ENCODE measurements at places on chromosomes 3 and 15.

DNA sequence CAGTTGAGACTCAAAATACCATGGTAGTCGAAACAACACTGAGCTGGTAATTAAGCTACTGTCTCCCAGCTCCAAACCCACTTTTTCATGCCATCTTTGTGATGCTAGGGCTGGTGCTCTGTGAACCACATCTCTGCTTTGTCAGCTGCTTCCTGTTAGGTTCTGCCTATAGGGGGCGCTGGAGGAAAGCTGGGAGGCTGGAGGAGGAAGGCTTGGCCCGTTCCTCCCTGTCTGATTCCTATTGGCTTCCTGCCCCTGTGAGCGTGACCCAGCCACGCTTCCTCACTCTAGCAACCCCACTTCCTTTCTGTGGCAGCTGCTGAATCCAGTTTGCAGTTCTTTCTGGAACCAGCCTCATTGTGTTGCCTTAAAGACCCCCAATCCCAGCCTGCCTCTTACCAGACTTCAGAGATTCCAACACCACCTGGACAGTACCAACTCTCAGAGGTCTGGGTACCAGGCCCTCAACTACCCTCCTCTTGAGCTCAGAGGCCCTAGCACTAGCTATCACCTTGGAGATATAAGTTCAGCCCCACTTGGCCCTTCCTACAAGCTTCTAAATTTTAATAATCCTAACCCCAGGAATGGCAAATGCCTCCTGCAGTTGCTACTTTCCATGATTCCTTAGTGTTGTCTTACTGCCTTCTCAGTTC lies 120.9 kb downstream of the ERC2 start:
- DNase-seq, result no peak

- no peak for DNase-seq
These were observed 184.9 kb downstream of the NEK10 start for GRCh38 chr3:27184261-27184660.

- no peak for DNase-seq
These were observed 54.6 kb downstream of the PPM1L start for GRCh38 chr3:160810362-160811236.

DNA sequence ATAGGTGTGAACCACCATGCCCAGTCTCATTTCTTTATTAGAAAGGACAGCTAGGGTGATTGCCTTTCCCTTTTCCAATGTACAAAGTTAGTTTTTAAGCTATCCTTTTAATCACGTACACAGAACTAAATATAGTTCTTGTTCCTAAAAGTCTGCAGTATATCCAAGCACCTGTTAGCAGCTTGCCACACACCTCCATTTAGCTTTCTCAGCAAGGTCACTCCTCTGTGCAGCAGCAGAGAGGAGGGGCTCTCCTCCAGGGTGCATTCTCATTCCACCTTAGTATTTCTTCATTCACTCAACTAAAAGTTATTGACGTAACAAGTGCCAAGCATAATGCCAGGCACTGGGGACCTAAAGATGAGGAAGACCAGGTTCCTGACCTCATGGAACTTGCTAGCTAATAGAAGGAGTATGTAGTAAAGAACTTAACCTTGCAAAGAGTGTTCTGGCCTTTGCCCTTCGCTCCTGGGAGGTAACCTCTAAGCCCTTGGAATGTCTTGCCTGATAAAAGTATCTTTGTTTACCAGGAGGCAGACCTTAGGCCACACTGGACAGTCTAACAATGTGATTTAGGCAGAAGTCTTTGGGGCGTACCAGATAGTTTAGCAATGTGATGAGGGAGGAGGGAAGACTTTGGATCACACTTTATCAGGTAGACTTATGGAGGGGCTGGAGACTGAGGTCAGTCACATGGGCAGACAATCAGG lies 12.7 kb upstream of the PTPN9 start:
- DNase-seq, result no peak

GRCh38 chr3:14988988-14989394 lies 41.6 kb downstream of the NR2C2 start:
- DNase-seq, result no peak

DNA sequence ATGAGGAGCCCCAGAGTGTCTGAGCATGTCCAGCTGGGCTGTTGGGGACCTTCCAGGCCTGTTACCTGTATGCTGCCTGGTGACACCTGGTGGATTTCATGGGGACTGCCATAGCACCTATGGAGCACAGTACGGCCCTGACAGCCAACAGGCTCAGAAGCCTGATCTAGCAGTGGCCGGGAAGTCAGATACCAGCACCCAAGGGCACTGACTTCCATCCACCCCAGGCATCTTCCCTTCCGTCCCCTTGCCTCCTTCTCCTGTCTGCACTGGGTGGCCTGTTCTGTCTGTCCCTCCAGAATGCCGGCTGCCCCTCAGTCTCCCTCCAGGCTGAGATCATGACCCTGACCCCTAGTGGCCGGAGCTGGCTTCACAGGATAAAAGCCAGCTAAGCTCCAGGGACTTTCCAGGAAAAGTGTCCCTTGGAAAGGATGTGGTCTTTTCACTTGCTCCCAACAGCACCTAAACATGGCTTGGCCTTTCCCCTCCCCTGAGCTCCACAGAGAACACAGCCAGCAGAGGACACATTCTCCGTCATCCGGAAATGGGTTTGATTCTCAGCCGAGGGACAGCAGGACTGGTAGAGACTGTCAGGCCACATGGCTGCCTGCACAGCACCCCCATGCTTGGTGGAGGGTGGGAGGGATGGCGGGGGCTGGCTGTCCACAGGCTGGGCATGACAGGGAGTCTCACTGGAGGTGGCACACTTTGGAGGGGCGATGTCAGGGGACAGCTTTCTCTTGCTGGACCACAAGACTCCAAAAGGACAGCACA lies 9.5 kb downstream of the RPS17 start:
- DNase-seq, result peak; percentile 32

DNA sequence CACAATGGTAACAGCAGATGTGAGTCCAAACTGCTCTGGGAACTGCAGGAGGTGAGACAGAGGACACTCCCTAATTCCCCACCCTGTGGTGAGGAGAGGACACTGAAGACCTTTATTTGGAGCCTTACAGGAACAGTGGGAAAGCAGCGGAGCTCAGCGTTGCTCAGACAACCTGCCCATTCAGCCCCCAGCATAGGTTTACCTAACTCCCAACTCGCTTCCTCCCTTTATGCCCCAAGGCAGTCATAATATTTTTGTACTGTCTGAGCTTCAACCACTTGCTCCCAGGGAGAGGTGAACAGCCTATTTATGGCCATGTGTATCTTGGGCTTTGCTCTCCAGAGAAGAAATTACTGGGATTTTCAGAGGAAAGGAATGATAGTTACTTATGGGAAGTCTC lies 34.1 kb downstream of the SHC4 start:
- no peak for DNase-seq

- DNase-seq, result no peak
These were observed 293.4 kb upstream of the MME start for GRCh38 chr3:154786724-154787123.

- DNase-seq, result no peak
These were observed 150.7 kb downstream of the FNDC3B start for GRCh38 chr3:172189987-172190603.

GRCh38 chr15:51759557-51760070 lies 8.2 kb downstream of the TMOD2 start:
- no peak for DNase-seq

GRCh38 chr3:140529096-140529495 lies 148.8 kb upstream of the TRIM42 start:
- DNase-seq, result no peak

- no peak for DNase-seq
These were observed 92.8 kb upstream of the UBE2E1 start for GRCh38 chr3:23712656-23713559.

DNA sequence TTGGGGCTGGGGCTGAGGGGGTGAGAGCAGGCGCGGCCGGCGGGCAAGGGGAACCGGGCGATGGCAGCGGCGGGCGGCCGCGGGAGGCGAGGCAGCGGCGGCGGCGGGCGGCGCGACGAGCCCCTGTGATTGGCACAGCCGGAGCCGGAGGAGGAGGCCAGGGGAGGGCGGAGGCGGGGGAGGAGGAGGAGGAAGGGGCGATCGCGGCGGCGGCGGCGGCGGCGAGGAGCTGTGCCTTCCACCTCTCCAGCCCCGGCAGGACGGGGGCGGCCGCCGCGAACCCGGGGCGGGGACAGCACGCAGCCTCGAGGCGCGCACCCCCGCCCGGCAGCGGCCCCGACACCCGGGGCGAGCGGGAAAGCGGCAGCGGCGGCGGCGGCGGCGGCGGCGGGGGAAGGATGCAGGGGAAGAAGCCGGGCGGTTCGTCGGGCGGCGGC lies at the start of gene SLCO3A1:
TSS of gene SLCO3A1 (plus strand) at position 198 of the 437 bp plus-strand sequence.
- peak; percentile 49 for DNase-seq
